ENCODE measurements at places on chromosomes 16 and 17. TPM values are rescaled to one million over a fixed set of nuclear protein-coding genes. Genes with fewer than 3 reads are reported as not detected.

Gene PRKAR1A
- 584 TPM for total RNA-seq

Gene DNASE1L2
- total RNA-seq: 0.49 TPM

Gene ESRP2
- total RNA-seq: 0.41 TPM

Gene ENPP7
- total RNA-seq: not detected

Gene SPECC1
- total RNA-seq: 10.5 TPM

Gene SPIRE2
- total RNA-seq: 0.54 TPM

Gene CDH16
- 0.16 TPM for total RNA-seq

Gene ST6GALNAC1
- total RNA-seq: 6.1 TPM

Gene FOXC2
- 1.4 TPM for total RNA-seq

Gene FSCN2
- 0.19 TPM for total RNA-seq

Gene CASKIN1
- total RNA-seq: 5.8 TPM

GRCh38 chr17:39617446-39618245, 9.1 kb upstream of the PPP1R1B start:
- DNase-seq: peak; percentile 82

- DNase-seq: no peak
Observed at GRCh38 chr17:602436-602835, 112.2 kb downstream of the VPS53 start.

DNA sequence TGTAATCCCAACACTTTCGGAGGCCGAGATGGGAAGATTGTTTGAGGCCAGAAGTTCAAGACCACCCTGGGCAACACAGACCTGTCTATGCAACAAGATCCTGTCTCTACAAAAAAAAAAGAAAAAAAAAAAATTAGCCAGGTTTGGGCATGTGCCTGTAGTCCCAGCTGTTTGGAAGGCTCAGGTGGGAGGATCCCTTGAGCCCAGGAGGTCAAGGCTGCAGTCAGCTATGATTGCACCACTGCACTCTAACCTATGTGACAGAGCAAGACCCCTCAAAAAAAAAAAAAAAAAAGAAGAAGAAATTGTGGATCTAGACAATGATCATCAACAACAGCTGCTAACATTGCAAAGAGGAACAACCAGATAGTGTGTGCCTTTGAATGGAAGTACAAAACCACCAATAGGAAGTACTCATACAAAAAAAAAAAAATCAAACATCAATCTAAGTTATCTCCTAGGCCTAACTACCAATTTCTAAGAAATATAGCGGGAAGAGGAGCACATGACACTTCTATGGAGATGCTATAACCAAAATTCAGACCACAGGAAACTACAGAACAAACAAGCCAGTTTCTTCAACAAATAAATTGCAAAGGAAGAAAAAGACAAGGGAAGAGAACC, 258.7 kb downstream of the MRTFB start:
- DNase-seq: no peak

GRCh38 chr16:87778830-87779579, 13.2 kb upstream of the KLHDC4 start:
- DNase-seq: peak; percentile 96

DNA sequence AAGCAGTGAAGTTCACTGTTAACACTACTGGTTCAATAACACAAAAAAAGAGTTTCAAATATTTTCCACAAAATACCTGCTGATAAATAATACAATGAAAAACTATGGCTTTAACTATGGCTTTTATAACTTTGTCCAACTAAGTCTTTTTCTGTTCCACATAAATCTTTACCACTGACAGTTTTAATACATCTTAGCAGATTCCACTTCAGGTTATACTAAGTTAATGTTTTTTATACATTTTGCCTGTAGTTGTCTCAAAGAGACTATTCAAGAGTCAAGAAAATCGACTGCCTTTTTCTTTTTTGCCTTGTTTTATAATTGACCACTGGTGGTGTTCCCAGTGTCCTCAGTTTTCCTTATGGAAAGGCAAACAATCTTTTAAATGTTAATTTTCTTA, 379.7 kb upstream of the PMFBP1 start:
- DNase-seq: no peak

DNA sequence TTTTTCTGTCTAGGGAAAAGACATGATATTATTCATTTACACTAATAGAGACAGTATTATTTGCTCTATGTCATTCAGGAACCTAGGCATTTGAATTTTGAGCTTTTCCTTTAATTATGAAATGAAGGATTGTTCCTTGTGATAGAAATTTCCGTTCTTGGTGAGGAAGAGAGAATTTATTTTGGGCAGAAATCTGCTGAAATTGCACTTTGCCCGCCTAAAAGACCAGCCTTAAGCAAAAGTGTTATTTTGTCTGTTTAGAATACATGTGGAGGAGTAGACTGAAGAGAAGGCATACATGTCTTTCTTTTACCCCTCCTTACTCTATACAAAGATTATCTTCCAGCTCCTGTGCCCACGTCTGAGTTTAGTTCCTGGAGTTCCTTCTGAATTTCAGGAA, 16.8 kb upstream of the KRT10 start:
- DNase-seq: no peak

DNA sequence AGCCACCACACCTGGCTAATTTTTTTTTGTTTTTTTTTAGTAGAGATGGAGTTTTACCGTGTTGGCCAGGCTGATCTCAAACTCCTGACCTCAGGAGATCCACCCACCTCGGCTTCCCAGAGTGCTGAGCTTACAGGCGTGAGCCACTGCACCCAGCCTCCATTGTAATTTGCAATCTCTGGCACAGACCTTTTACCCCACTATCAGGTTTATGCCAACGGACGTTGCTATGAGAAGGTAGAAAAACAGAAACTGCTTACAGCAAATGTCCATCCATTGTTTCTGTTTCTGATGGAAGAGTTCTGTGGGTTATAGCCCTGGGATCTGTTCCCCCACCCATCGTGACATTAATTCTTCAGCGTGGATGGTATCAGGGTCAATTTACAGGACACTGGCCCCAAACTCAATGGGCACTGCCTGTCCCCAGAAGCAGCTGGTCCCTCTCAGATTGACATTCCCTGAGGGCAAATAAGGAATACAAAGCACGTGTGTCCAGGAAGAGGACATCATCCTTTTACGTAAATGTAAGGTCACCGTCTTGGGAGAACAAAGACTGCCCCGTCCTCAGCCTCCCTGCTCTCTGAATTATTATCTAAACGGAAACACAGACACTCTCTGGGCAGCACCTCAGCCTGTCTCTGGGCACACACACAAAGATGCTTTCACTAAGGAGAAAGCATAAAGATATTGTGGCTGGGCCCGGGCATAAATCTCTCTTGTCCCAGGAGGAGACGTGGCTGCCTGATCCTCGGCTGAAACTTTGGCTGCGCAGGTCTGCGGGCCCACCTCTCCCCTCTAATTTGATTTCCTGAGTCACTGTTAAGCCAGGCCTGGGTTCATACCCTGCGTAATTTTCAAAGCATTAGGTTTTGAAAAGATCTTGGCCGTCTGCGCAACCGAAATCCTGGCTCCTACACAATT, 5.2 kb downstream of the KCNG4 start:
- no peak for DNase-seq

DNA sequence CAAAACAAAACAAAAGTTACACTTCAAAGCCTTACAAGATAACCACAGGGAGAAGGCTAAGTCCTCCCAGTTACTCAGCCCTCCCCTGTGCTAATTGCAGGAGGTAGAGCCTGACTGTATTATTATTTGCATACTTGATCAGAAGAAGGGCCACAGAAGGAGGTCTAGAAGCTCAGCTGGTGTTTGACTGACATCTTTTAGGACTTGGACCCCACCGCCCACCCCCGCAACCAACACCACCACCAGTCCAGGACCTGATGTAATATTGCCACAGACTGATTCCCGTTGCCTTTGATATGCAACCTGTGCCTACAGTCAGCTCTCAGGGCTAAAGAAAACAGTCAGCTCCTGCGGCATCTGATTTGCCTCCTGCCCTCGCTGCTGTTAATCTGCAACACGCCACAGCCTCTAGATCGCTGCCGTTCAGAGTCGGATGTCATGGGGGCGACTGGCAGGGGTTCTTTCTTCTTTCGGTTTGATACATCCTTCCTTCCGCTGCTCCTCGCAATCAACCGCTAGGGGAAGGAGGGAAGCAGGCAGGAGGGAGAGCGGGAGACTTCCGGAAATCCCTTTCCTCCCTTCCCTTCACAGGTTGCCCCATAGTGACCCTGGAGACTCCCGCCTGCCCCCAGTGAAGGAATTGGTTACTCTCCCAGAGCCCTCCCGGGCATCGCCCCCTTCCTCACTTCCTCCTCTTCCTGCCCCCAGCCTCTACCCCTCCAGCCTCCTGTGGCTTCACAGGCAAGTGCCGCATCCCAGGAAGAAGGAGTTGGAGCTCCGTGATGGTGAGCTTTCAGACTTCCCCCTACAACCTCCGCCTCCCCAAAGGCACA, 90.5 kb upstream of the SOX9 start:
- DNase-seq: peak; percentile 51

- no peak for DNase-seq
Observed at GRCh38 chr17:61144137-61144536, 255.5 kb upstream of the TBX2 start.

DNA sequence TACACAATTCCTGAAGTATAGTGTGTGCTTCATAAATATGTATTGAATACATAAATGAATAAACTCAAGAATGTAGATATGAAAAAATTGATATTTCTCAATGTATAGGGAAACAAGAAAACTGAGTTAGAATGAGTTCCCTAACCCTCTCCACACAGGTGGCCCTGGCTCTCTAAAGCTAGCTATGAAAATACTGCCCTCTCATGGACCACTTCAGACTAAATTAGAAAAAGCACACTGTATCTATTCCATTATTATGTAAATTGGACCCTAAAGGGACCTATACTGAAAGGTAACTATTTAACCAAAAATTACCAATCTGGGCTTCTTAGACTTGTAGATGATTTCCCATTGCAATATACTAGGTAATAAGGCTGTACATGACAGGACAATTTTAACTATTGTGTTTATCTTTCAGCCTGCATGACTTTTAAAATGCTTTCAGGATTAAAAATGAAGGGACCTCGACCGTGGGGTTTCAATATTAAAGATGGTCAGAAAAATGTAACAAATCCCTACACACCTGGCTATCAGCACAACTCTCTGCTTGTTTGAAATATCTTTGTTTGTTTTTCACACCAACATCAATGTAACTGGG, 672.5 kb upstream of the KIF2B start:
- DNase-seq: no peak

DNA sequence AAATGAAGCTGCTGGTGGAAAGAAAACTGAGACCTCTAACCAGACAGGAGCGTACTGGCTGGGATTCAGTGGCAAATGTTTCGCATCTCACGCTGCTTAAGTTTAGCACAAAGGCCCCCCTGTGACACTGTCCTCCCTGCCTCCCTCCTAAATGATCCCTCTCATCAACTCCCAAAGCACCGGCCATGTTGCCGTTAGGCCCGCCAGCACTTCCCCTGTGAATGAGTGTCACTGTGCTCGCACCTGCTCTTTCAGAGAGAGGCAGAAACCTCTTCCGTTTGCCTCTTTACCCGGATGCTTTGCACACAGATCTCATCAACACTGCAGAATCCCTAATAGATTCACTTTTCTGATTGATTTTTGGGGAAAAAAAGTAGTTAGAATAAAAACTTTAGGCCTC, 26.5 kb downstream of the MBTPS1 start:
- DNase-seq: no peak

DNA sequence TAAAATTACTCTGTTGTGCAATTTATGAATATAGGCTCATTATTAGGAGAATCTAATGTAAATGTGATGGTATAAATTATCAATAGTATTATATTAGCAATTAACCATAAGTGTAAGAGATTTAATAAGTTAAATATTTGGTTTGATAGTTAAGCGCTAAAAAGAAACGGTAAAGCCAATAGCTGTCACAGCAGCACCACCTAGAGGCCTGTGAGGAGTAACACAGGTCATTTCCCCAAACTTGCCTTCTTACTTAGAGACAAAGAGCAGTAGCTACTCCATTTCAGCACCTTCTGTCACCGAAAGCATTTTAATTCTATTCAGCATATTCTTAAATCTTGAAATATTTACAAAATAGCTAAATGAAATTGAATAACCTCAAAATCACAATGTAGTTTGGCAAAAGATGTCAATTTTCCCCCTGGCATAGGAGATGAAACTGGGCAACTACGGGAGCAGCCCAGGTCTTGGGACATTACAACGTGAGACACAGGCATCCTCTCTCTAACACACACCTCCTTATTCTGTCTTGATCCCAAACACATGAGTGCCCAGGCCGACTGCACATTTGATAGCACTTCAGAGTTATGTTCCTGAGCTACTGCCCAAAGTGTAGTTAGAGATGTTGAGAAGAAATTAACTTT, 14.3 kb upstream of the DYNLRB2 start:
- no peak for DNase-seq

- DNase-seq: no peak
Observed at GRCh38 chr16:89923640-89924296, 626 bp downstream of the TUBB3 start.

DNA sequence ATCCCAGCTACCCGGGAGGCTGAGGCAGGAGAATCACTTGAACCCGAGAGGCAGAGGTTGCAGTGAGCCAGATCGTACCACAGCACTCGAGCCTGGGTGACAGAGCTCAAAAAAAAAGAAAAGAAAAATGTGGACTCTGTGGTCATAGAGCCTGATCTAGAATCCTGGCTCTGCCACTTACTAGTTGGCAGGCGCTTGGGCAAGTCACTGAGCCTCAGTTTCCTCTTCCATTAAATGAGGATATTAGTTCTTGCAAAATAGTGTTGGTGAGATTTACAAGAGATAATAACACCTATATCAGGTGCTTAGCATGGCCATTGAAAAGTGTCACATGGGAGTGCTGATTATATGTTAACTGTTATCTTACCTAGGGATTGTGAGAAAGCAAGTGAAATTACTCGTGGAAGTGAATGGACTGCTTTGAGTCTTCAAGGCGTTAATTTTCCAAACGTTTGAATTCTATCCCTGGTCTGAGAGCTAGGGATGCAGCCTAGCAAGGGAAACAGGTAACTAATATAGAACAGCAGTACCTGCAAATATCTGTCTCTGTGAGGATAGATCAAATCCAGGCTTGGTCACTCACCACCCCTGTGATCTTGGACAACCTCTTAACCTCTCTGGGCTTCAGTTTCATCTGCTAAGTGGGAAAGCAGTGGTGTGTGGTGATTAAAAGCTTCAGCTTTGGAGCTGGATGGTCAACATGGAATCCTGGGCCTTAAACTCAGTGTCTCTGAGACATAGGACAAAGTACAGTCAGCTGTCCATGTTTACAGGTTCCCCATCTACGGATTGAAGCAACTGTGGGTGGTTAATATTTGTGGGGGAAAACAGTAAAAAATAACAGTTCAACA, 953 bp upstream of the NSMCE1 start:
- DNase-seq: no peak

- DNase-seq: no peak
Observed at GRCh38 chr17:34312080-34312479, 7.2 kb upstream of the CCL8 start.

DNA sequence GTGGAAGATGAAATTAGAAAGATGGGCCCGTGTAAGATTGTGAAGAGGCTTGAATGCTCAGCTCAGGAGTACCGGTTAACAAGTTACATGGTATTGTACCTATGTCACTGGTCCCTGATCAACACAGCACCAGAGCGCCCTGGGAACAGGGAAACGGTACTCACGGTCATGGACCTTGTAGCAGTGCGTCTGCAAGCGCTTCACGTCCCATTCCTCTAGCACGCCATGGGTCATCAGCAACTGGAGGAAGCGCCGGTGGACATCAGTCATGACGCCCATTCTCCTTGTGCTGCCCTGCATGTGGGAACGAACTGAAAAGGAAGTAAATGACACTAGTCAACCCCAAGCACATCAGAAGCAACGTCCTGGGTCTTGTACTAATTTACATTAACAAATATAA, 11.3 kb downstream of the NSMCE1 start:
- no peak for DNase-seq

GRCh38 chr16:50696575-50697420, 3.4 kb downstream of the NOD2 start:
- peak; percentile 93 for DNase-seq

GRCh38 chr16:15780805-15781204, 76.0 kb downstream of the MYH11 start:
- no peak for DNase-seq

- no peak for DNase-seq
Observed at GRCh38 chr16:81123092-81123852, 27.1 kb upstream of the GCSH start.

Measured in Right ventricle myocardium inferior (tissue), 1 donor.